ENCODE measurements at places on chromosomes 12 and 14.

- no peak for DNase-seq
These were observed 21.0 kb downstream of the PTPN11 start for GRCh38 chr12:112439769-112440168.

- no peak for DNase-seq
These were observed 647.5 kb downstream of the C12orf50 start for GRCh38 chr12:87381742-87382141.

DNA sequence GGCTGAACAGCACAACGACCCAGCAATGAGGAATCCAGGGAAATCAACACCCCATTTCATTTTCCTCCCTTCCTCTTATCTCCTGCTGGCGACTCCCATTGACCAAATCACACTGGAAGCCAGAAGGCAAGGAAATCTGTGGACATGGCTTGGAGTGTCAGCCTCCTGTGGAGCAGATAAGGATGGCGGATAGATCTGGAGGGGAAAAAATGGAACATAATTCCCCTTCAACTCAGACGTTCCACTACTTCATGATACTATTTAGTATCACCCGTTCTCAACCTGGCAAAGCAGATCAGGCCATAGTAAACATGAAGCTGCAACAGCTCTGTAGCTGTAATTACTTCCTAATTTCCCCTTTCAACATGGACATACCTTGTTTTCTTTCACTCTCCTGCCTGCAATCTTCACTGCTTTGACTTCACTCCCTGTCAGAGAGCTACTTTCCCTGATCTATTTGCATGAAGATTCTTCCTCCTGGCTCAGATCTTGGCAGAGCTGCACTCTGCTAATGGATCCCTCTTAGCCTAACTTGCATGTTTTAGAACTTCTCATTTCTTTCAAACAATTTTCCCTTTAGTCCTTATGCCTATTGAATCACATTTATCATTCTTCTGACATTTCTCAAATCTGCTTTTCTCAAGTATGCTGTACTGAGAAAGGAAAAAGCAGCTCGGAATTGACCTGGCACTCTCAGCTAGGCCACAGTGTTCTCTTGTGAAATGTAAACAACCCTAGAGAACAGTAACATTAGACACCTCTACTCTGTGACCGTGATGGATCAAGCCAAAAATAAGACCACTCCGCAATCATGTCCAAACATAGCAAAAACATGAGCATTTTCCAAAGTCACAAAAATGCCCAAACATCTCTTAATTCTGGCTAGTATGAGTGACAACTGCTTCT is 135.1 kb downstream of the ETNK1 start:
- no peak for DNase-seq

- no peak for DNase-seq
These were observed 20.4 kb upstream of the MAP1LC3B2 start for GRCh38 chr12:116538682-116539305.

GRCh38 chr12:70667253-70667652 is 30.0 kb upstream of the PTPRB start:
- DNase-seq = no peak

DNA sequence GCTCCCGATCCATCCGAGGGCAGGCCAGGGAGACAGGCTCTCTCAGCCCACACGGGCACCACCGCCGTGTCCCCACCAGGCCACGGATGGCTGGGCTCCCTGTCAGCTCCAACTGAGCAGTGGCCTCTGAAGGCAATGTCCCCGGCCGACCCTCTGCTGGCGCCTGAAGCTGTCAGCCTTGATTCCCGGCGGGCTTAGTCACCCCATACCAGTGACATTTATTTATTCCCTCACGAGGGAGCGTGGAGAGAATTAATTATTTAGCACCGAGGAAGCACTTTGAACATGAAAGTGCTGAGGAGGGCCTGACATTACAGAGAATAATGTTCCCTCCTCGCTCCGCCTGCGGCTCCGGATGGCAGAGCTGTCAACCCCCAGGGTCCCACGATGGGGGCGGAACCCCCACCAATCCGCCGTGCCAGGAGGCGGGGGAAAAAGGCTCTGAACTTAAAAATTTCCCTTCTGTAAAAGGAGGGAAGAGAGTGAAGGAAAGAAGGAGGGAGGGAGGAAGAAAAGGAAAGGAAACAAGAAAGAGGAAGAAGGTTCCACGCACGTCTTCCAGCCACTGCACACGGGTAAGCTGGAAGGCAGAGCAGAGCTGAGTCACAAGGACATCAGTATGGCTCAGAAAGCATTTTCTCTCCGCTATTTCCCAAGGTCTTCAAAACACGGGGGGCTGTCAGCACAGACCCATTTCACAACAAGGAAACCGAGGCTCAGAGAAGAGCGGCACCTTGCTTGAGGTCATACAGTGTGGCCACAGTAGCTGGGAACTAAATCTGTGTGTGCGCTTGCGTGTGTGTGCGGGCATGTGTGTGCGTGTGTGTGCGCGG is 108.7 kb upstream of the NCOR2 start:
- no peak for DNase-seq

DNA sequence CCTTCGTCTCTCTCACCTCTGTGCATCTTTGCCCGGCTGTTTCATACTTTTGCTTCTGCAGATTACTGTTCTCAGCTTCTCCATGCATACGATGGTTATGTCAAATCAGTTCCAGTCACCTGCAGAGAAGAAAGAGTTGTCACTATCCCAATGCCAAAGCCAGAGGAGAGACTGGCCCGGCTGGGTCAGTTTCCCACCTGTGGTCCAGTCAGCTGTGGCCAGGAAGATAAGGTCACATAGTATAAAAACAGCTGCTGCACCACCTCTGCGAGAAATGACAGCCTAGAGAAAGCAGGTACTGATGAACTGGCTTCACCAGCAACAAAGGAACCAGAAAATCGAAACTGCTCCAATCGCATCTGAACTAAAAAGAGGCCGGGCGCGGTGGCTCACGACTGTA is 6.4 kb upstream of the P2RX4 start:
- DNase-seq = no peak

- DNase-seq = no peak
These were observed 101.2 kb upstream of the NCOR2 start for GRCh38 chr12:124668602-124669001.

DNA sequence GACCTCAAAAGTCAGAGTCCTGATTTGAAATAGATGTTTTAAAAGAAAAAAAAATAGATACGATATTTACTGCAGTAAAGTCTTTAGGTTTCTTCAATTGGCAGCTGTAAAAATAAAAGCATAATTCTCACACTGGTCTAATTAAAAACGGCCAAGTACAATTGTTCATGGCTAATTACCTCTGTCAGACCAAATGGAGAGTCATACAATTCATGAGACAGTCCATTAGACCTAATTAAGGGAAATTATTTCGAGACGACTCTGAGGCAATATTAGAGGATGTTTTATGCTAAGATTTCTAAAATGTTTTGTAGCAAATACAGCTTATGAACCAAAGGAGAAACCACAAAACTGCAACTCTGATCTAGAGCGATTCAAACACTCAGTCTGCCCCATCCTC is 131.3 kb downstream of the PHLDA1 start:
- no peak for DNase-seq

GRCh38 chr12:119208626-119209061 is 29.9 kb downstream of the HSPB8 start:
- peak; percentile 29 for DNase-seq

DNA sequence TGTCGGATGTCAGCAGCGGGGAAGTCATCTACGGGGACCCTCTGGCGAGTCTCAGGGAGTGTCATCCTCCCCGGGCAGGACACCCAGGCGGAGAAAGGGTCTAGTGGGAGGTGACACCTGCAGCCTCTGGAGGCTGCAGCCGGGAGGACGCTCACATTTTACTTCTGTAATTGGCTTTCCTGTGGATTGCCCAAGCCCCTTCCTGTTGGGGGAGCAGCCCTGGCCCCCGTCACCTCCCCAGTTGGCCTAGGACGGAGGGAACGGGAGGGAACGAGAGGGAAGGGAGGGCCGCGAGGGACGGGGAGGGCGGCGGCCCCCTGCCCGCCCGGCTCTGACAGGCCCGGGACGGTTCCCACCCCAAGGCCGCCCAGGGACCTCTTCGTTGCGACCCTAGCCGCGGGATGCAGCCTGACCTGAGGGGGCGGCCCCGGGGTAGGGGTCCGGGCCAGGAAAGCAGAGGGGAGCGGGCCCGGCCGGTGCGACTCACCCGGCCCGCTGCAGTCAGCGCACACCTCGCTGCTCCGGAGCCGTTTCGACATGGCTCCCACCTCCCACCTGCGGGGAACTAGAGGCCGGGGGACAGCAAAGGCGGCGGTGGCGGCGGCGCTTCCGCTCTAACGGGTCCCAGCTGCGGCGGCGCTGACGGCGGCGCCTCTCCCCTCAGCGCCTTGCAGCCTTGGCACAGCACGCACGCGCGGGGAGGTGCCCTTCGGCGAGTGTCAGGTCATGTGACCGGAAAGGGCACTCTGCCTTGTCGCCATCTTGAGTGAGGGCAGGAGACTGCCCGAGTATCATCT is at the start of gene GIT2:
Gene GIT2 (minus strand): TSS at position 683 of the 797 bp plus-strand sequence. CDS start 144 bp downstream, at position 539.
- DNase-seq = peak; percentile 92

DNA sequence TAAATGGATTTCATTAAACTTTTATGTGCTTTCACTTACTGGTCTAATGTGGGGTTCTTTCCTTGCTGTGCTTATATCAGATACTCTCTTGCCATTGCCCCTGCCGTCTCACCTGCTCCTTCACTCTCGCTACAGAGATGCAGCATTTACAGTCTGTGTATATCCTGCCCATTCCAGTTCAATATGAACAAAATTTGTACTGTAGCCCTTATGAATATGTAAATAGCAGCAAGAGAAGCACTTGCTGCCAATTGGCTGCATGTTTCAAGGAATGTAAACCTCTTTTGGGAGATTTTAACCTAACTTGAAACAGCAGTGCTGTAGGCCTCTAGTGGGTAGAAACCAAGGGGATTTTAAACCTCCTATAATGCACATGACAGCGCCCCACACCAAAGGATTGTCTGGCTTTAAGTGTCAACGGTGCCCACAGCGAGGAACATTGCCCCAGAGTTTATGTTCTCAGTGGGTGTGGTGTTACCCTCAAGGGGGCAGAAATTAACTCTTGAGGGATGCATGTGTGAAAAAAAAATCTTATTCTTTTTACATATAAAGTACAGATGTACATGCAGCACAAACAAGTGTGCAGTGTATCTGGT is 19.1 kb downstream of the PCNX1 start:
- no peak for DNase-seq

DNA sequence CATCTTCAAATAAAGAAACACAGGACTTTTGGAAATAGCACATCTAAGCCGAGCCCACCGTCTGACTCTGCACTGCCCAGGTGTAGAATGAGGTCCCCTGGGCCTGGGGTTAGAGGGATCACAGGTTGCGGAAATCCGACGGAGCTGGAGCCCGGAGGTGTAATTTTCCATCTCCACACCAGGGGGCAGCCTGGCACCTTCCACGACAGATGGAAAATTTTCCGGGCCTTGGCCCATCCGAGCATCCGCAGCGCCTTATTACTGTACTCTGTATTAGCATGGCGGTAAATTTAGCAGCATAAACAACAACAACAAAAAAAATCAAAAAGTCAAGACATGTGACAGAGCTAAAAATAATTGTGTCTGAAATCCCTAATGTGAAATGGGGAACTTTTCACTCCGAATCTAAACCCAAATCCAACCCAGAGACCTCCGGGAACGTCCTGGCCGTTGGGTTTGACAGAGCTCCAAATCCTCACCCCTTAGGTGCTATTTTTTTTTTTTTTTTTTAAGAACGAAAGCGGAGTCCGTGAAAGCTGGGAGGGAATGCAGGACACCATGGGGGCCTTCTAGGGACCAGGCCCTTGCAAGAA is 93.9 kb downstream of the KSR2 start:
- peak; percentile 72 for DNase-seq

DNA sequence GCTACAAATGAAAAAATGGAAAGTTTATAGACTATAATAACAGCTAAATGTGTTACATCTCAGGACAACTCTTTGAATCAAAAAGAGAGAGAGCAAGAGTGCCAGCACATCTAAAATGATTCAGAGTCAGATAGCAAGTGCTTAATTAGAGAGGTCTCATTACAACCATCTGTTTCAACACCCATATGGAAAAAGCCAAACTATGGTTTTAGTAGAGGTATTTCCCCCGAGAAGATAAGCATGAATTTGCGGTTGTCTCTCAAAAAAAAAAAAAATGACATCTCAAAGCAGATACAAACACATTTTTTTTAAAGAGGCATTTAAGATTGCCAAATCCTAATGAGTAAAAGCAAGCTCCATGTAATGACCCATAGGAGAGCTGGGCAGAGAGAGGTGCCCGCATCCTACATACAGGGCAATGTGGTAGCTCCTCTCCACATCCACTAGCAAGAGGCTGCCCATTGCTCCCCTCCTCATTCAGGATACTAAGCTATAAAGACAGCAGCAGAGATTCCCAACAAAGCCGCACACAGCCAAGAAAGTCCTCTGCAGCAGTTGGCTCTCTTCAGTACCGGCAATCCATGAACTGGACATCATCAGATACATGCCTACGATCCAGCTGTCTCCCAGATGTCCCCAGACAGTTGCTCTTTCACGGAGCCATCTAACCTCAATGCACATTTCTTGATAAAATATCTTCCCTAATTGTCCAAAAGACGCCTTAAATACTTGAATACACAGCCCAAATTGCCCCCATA is 100.4 kb downstream of the EFCAB11 start:
- DNase-seq = no peak

DNA sequence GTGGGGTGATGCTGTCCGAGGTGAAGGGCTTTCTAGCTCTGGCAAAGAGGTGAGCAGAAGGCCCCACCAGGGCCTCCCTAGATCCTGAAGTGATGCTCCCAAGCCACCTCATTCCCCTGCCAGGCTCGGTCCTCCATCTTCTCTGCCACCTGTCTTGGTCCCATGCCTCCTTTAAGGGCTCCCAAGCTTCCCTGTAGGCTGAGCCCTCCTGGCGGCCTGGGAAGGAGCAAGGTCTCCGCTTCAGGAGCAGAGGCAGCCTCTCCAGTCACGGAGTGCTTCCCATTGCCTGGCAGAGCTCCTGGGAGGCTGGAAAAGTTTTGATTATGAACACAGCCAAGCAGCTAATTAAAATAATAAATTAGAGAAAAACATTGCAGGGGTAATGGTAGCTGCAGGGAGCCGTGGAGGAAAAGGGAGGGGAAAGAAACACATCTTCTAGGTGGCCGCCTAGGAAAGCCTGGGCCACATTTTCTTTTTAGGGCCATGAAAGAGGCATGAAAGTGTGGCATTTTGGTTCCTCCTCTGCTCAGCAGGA is 160.0 kb upstream of the PRMT8 start:
- no peak for DNase-seq

GRCh38 chr14:32657081-32657480 is 281.6 kb upstream of the NPAS3 start:
- peak; percentile 7 for DNase-seq

DNA sequence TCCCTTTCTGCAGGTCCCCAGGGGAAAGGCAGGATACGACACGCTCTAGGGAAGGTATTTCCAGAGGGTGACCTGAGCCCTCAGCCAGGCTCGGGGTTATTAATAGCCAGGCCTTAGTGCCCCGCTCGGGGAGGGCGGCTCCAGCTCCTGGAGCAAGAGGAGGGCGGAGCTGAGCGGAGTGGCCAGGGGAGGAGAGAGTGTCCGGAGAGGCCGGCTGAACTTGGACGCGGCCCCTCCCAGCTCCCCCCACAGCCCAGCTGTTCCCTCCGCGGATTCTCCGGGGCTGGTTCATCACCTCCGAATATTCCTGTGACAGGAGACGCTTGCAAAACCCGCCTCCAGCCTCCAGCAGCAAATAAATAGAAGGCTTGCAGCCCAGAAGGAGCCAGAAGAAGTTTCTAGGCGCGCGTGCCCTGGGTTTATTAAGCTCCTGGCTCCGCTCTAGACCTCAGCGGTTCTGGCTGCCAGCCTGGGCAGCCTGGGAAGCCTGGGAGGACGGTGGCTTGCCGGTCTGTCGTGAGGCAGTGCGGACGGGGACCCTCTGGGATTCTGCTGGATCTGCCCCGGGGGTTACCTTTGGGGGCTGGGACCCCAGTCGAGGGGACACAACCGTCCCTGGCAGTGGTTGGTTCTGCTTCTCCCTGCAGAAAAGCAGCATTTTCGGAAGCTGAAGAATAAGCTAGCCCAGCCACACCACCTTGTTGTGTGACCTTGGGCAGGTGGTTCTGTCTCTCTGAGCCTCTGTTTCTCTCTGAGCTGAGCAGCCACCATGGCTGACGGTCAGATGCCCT is at the start of gene HSPB8:
Gene HSPB8 (plus strand): TSS at position 388 of the 791 bp plus-strand sequence. CDS start 382 bp downstream, at position 770.
- DNase-seq = peak; percentile 76
